ENCODE measurements at places on chromosomes 6 and 20.
A peak's percentile ranks its signal among the peaks of the same experiment; 100 is the strongest.

DNA sequence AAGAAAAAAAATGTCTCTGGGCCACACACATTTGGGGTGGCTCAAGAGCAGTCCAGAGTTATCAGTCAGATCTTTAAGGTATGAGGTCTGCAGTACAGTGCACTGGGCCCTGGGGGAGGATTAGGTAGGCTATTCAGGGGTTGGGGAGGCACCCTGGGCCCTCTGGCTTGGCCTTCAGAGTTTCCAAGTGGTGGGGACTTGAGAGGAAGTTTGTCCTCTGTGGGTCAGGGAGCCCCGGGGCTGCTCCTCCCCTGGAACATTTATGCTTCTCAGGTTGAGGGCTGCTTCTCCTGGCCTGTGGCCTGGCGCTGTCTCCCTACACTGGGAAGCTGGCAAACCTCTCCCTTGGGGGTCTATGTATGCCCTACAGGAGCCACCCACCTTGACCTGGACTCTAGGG lies 46.0 kb downstream of the PTK7 start:
- DNase-seq, result no peak

DNA sequence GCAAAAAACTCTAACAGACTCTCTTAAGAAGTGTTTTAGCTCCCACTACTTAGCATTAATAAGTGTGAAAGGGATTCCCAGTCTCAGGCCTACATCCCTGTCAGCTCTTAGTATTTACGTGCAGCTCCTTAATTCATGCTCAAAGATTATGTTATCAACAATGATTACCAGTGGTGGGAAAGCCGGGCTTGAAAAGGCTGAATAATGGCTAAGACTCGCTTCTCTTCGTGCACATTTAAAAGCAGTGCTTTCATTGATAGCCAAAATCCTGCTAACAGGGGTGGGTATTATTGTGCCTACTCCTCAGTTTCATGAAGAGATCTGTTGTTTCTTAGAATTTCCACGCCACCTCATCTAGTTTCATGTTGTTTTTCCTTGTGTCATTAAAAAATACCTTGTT lies 518.8 kb downstream of the GRIK2 start:
- no peak for DNase-seq

DNA sequence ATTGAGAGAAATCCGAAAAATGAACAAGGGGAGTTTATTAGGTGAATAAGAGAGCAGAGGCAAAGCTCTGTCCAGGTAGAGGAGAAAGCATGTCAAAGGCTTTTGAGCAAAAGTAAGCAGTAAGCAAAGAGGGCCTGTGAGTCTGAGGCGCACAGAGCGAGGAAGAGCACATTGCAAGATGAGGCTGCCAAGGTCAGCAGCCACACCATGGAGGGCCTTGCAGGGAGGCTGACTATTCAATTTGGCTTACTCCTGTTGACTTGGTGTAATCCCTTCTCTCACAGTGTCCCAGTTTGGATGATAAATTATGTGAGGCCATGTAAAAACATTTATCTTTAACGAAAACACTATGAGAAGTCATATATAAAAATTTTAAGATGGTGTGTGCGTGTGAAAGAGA lies 32.4 kb downstream of the SESN1 start:
- no peak for DNase-seq

DNA sequence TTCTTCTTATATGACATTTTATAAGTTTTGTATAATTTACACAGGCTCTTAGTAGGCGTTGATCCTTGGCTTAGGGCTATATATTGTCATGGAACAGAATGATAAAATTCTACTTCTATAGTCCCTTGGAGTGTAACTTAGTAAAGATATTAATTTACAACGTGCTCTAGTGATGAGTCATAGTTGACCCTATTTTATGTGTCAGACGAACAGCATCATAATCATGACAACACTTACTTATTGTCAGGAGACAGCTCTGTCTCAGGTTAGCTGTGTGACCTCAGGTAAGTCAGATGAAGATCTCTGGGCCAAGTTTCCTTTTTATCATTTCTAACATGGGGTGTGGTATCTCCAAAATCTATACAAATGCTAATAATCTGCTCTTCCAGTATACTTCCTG lies 473.5 kb downstream of the UTRN start:
- DNase-seq, result no peak

DNA sequence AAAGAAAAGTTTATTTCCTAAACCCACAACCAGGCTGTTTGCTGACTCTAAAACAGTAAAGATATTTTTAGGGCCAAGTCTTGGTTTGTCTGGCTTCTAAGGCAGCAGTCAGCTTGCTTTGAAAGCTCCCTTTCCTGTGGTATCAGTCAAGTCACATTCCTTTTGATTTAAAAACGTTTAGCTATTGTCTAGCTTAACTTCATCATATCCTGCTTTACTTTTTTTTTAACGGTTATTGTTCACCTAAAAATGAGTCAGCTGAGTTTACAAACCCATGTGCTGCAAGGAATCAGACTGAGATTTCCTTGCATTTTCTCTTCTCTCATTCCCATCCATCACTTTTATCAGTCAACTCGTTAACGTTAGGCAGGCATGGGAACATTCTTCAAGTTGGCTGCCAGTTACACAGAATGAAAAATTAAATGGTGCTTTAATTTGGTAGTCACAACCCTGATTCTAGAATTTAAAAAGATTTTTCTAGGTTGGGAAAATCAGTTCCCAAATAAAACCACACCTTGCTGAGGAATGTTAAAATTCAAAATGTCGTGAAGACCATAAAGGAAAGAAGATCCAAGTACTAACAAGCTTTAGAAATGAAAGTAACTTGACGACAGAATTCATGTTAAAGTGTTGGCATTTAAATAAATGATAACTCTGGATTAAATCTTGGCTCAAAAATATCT lies 45.9 kb downstream of the ELOVL5 start:
- peak; percentile 51 for DNase-seq

DNA sequence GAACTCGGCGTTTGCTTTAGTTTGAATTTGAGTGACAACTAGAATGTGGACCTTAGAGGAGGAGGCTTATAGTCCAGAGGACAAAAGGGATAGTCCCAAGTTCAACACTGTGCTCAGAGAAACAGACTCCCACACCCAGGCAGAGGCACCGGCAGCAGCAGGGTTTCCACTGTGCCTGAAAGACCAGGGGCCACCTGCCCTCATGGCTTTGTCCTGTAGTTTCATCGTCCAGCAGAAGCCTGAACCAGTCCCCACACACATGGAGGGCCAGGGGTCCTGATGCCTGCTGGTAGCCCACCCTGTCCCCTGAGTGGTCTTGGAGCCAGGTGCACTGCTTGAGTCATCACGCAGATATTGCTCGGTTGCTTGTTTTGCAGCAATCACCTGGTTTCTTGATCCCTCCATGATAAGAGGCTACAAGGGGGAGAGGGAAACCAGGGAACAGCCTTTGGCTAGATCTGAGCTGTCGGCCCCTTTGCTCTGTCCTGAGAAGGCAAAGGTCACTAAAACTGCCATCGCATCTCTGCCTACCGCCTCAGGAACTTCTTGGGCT lies 7.2 kb upstream of the ACSS1 start:
- DNase-seq, result no peak

GRCh38 chr6:118908441-118908840 lies 14.5 kb downstream of the ASF1A start:
- DNase-seq, result no peak

DNA sequence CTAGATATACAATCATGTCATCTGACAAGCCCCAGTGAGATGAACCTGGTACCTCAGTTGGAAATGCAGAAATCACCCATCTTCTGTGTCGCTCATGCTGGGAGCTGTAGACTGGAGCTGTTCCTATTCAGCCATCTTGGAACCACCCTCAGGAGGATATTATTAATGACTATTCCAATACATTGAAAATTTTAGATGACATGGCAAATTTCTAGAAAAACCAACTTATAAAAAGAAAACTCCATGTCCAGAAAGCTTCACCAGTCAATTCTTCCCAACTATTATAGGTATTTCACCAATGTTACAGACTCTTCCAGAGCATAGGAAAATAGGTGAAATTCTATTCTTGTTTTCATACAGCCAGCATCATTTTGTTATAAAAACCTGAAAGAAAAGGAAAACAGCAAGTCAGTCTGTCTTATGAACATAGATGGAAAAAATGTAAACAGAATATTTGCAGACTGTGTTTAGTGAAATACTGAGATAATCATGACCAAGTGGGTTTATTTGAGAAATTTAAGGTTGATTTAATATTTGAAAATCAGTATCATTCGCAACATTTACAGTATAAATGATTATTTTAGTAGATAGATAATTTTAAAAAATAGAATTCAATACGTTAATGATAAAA lies 43.3 kb downstream of the ATRN start:
- DNase-seq, result no peak

DNA sequence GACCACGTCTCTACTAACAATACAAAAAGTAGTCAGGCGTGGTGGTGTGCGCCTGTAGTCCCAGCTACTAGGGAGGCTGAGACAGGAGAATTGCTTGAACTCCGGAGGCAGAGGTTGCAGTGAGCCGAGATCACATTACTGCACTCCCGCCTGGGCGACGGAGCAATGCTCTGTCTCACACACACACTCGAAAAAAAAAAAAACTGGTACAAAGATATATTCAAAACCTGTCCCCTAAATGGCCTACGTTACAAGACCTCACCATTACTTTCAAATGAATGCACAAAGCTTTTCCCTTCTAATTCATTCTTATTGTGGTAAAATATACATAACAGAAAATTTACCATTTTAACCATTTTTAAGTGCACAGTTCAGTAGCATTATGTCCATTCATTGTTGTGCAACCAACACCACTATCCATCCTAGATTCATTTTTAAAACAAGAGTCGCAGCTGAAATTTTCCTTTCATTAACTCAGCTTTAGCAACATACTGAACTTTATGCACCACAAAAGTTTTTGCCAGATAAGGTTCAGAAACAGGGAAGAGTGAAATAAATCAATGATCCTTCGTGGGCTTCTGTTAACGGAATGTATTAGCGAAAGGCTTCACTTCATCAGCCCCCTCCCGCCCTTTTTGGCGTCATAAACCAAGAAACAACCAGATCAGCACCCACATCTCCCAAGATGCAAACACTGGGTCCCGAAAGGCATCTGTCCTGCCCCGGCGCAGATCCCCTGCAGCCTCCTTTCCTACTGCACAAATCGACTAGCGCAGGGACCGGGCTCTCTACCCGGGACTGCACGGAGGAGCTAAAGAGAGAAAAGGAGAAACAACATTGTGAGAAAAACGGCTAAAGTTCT lies 825 bp upstream of the FAM135A start:
- no peak for DNase-seq

DNA sequence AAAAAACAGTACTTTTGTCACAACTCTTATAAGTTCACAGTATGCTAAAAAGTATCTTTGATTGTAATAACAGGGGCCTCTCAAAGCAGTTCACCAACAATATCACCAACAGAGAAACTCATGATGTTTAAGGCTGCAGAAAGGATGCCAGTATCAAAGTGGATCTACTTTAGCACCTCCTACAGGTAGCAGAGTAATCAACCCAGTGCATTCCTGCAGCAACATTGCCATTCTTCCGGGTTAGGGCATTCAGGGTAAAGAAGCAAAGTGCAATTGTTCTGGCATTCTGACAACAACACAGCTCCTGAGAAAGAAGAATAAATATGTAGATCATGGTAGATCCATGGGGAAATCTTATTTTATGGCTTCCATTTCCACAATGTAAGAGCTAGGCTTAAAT lies 7.6 kb upstream of the SLC17A4 start:
- DNase-seq, result no peak

GRCh38 chr6:75612434-75612833 lies 10.8 kb downstream of the SENP6 start:
- no peak for DNase-seq

GRCh38 chr20:44572551-44573500 lies 9.6 kb upstream of the PKIG start:
- DNase-seq, result peak; percentile 77

DNA sequence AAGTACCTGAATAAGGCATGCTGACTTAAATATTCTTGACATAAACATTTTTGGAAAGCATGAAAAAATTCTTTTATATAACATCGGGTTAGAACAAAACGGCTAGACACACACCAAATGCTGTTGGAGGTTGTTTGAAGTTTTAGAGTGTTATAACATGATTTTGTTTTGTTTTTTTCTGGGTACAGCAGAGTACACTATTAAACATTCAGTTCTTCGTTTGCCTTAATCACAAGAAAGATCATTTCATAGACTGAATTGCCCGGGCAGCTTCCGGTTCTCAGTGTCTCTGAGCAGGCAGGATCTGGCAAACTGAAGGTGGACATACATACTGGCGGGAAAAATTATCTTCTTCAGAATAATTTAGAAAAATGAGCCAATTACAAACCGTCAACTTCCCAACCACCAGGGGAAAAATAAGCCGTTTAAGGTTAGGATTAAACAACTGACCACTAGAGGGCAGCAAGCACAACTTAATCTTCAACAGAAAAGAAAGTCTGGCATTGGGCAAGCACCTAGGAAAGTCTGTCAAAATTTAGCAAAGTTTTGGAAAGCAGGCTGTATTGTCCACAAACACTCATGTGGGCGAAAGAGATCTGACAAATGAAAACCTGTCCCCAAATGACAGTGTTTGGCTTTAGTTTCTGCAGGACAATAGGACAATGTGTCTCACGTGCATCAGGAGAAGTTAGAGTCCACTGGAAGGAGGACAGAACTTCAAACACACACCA lies 15.0 kb downstream of the ZNF217 start:
- DNase-seq, result peak; percentile 67

- no peak for DNase-seq
Measured at GRCh38 chr6:26280407-26280806, 84.6 kb upstream of the BTN3A2 start.

GRCh38 chr6:26275663-26276062 lies 89.3 kb upstream of the BTN3A2 start:
- DNase-seq, result no peak

DNA sequence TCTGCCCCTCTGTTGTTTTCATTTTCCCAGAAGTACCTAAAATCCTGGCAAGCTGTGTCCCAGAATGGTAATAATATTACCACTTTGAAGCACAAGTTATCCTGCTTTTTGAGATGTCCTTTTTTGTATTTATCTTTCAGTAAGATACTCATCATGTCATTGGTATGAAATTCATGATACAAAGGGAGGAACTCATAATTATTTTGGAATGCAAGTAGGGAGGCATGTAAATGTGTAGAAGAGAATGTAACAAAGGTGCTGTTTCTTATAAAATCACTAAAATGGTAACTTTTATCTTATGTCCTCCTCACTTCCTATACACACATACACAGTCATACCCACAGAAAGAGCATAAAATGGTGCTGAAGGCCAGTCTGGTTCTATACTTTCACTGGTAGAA lies 109.9 kb downstream of the CD2AP start:
- DNase-seq, result no peak

- DNase-seq, result no peak
Measured at GRCh38 chr6:10968776-10969175, 75.3 kb downstream of the ELOVL2 start.

DNA sequence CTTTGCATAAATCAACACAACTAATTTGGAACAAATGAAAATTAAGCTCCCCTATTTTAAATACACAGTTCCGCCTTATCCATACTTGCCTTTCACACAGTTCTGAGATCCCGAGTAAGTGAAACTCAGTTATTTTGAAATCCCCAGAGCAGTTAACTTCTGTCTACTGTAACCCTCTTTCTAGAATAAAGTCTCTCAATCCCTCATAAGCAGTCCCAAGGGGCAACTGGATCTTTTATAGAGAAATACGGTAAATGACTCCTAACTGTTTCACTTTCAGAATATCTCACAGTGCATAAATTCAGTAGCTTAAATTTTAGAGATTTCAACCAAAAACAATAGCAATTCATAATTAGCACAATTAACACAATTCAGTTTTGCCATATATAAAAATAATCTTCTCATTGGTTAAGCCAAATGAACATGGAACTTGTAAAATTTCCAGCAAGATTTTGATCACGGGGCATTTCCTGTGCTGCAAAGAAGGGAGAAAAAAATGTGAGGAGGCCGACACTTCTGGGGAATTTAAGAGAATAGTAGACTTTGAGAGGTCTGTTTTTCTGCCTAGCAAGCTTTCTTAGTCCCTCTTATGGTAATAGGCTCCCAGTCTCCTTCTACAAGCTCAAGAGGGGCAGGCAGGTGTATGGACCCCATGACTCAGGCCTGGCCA lies 78.3 kb downstream of the KIF6 start:
- no peak for DNase-seq

Data from SW 1271 (cell line).